M059J (cell line): ENCODE measurements at places on chromosomes 6 and 20. TPM values are rescaled to one million over a fixed set of nuclear protein-coding genes. Genes with fewer than 3 reads are reported as not detected.

- DNase-seq, result peak; percentile 90
These were observed 159.3 kb upstream of the TNFAIP3 start for GRCh38 chr6:137707590-137708360.

- DNase-seq, result peak; percentile 4
These were observed 84.8 kb downstream of the AHI1 start for GRCh38 chr6:135412761-135413160.

DNA sequence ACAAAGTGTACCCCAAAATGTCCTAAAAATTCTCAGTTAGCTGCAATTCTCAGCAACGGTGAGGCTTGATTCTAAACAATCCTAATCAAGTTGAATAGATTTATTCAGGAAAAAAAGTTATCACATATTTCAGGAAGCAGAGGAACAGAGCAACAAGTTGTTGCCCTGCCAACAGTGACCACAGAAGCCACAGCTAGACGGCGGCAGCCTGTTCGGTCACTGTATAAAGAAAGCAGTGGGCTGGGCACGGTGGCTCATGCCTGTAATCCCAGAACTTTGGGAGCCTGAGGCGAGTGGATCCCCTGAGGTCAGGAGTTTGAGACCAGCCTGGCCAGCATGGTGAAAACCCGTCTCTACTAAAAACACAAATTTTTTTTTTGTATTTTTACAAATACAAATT lies 171.2 kb upstream of the BMP5 start:
- DNase-seq, result peak; percentile 97

Gene HLA-DMB
- 5.1 and 8.3 TPM in 2 replicates for total RNA-seq

Gene HTR1E
- total RNA-seq, result not detected in 2 replicates

Gene RGS17
- 1.2 and 1.3 TPM in 2 replicates for total RNA-seq

- DNase-seq, result no peak
These were observed 4.3 kb downstream of the IFNGR1 start for GRCh38 chr6:137214931-137215330.

Gene TP53TG5
- not detected in 2 replicates for total RNA-seq

DNA sequence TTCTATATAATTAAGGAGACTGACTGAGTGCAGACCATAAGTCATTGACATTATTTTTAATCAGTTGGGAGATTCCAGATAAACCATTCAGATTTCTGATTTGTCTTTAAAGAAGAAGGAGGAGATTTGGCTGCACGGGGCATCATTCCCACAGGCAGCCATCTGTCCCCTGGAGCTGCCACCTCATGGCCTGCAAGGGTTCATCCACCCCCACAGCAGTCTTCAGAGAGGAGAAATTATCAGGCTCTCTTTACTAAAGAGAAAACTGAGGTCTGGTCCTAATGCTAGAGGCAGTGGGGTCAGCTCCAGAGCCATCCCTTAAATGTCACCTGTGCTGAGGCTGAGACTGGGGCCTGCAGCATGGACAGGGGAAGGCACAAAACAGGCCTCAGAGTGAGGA lies 501.3 kb upstream of the SULF2 start:
- DNase-seq, result no peak

GRCh38 chr20:47018381-47018780 lies 123.7 kb downstream of the EYA2 start:
- no peak for DNase-seq

- no peak for DNase-seq
These were observed 477.2 kb upstream of the SULF2 start for GRCh38 chr20:48262466-48262865.

DNA sequence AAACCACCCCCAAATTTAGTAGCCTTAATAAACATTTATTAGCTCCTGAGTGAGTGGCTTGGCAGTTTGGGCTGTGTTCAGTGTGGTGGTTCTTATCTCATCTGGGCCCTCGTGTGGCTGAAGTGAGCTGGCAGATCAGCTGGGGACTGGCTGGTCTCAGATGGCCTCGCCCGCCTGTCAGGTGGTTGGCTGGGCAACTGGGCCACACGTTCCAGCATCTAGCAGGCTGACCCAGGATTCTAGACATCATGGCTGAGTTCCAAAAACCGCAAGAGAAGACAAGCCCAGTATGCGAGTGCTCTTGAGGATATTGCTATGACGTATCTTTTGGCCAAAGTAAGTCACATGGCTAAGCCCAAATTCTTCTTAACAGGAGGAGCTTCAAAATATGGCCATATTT lies 28.9 kb downstream of the EIF2S2 start:
- peak; percentile 100 for DNase-seq

Gene OLIG3
- total RNA-seq, result not detected in 2 replicates

DNA sequence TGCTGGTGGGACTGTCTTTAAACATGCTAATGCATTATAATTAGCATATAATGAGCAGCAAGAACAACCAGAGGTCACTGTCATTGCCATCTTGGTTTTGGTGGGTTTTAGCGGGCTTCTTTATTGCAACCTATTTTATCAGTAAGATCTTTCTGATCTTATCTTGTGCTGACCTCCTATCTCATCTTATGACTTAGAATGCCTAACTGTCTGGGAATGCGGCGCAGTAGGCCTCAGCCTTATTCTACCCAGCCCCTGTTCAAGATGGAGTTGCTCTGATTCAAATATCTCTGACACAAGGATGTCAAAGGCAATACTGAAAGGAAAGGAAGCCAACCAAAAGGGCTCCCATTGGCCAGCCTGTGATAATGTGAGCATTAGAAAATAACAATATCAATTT lies 29.8 kb upstream of the SEC63 start:
- DNase-seq, result no peak

DNA sequence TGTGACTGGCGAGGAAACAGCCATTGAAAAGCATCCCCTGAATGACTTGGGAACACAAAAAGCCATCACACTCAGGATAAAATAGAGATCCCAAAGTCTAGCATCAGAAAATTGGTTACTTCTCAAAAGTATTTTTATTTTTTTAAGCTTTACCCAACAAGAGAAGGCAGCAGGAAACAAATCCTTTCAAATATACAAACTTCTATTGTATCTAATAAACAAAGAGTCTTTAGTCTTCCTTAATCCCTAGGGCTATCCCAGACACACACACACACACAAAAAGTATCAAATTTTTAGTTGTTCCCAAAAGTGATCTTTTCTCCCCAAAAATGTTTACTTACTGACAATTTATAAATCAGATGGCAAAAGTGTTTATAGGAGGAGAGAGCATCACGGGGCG lies 33.2 kb upstream of the MARCKS start:
- no peak for DNase-seq
